NCI-H2081 (cell line): ENCODE measurements at places on chromosomes 3 and 15.
A peak's percentile ranks its signal among the peaks of the same experiment; 100 is the strongest.

DNA sequence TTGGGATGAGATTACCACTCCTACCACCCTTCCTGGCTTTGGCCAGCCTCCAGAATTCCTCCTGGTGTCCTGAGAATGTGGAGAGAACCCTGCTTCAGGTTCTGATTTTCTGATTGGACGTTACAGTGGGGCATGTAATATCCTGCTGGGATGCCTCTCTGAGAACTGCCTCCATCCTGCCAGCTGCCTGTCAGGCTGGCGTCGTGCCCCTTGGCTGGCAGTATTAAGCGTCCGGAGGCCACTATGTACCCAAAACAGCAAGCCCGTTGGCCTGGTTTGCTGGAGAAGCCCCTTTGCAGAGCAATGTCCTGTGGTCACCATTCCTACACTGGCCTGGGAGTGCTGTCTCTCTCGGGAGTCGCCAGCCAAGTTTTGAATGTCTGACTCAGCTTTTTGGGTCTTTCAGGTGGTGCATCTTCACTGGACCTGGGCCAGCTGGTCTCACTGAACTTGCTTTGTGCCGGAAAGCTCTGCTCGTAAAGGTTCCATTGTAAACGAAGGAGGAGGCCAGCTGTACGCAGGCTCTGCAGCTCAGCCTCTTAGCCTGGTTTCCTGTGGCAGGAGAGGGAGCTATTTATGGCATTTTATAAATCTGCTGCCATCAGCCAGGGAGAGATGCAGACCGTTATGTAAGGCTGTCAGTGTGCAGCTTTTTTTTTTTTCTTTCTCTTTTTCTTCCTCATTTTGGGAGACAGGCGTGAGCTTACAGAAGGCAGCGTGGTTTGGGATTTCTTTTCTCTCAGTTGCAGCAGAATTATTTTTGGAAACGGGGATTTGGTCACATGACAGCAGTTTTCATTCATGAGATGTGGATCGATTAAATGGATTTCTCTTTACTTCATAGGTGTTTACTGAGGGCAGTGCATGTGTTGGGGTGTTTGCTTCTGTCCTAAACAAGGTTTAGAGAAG lies 19.0 kb upstream of the TRAK1 start:
- peak; percentile 15 for DNase-seq

DNA sequence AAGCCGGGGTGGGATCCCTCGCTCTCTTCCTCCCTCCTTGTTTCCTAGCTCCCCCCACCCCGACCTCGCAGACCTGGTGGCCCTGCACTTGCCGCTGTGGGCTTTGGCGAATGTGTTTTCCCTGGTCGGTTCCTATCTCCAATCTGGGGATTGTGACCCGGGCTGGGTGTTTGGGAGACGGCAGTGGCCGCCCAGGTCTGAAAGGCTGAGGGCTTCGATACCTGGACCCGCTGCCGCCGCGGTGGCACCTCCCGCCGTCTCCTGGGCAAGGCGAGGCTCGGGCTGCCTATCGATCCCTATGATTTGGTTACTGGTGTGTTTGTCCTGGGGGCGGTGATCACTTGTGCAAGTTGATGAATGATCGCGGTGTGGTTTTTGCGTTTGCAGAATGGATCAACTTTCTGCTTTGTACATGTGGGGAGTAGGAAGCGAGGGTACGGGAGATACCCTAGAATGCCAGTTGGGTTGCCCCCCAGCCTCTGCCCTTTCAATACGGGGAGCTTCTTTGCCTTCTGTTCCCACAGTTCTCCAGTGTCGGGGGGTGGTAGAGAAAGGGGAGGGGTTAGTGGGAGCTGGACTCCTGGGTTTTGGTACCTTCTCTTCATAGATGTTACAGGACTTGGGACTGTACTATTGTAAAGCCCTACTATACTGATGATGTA lies 3.0 kb downstream of the BBX start:
- DNase-seq, result peak; percentile 11

- DNase-seq, result no peak
Measured at GRCh38 chr3:76111808-76112207, 326.5 kb upstream of the ZNF717 start.

DNA sequence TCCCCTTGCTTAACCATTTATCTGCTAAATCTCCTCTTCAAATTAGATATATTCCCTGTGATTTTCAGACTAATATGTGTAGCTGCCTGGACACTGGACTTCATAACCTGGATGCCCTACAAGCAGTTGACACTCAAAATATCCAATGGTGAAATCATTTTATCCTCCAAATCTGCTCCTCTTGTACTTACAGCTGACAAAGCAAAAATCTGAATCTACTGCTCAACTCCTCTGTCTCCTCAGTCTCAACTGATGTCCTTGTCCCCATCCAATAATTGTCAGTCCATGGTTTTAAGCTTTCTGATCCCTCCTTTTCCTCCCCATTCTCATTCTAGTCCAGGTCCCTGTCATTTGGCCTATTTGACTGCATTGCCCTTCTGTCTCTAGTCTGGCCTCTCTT lies 411.8 kb downstream of the TBC1D5 start:
- DNase-seq, result no peak

GRCh38 chr3:49674497-49674983 lies 389 bp downstream of the APEH start:
- DNase-seq, result no peak

DNA sequence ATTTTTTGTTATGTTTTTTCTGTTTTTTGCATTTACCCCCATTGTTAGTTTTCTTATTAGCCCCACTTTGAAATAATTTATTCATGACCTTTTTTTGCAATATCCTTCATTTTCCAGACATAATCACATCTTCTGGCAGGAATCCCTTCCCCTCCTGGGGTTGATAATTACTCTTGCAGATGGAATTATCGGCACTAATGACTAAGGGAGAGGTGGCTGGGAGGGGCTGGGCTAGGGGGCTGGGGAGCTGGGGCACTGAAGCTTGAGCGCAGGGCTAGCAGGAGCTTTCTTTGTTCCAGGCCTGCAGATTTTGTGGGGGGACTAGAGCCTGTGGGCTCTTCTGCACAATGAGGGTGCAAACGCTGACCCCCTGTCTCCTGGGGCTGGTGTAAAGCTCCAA lies 77.8 kb downstream of the RAB11A start:
- DNase-seq, result peak; percentile 23

- DNase-seq, result no peak
Measured at GRCh38 chr15:72445426-72445825, 28.7 kb upstream of the ARIH1 start.

GRCh38 chr15:79977431-79978054 lies 6.5 kb upstream of the BCL2A1 start:
- no peak for DNase-seq
